ENCODE measurements at places on chromosomes 2 and 18. TPM values are rescaled to one million over a fixed set of nuclear protein-coding genes. Genes with fewer than 3 reads are reported as not detected.
A peak's percentile ranks its signal among the peaks of the same experiment; 100 is the strongest.

Gene SIX3
- total RNA-seq, result not detected

DNA sequence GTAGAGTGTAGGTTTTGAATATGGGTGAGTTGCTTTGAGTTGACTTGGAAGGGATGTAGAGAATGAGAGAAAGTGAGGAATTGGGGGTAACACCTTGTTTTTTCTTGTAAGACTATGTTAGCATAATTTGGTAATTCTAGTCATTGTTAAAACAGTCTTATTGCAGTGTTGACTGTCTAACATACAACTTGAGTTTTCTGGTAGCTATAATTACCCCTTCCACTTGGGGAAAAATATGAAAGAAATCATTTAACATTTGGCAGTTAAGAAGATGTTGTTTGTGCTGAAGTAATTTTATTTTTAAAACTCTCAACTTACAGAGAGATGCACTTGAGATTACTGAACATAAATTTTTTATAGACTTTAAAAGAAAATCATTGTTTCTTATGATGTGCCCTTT lies 108.2 kb downstream of the COMMD1 start:
- DNase-seq, result no peak

Gene TMEM247
- not detected for total RNA-seq

Gene BOLL
- not detected for total RNA-seq

DNA sequence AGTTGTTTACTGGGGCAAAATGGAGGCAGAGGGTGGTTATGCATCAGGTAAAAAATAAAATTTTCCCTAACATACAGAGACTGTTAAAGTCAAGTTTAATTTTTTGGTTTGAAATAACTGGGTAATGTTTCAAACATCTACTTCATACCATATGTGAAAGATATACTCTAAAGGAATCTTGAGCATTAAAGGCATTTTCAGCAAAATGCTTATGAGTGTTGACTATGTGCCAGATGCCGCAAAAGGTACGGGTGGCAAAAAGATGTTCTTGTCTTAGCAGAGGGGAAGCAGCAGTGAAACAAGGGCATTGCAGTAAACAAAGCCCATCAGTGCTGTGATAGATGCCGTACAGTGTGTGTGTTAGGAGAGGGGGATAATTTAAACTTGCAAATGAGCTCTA lies 263.1 kb upstream of the ID2 start:
- DNase-seq, result no peak

DNA sequence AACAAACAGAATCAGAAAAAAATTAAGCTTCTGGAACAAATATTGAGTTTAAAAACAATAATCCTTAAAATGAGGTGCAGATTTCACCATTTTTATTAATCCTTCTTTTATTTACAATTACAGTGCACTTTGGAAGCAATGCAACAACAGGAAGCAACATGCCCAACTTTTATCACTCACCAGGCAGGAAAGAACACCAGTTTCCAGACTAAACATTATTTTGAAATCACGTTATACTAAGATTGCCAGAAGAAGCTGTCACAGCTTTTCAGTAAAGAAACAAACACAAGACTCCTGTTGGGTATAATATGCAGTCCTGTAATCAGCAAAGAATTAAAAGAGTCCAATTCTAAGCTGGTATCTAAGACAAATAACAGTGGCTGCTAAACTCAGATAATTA lies 137.9 kb upstream of the ZC3H15 start:
- no peak for DNase-seq

DNA sequence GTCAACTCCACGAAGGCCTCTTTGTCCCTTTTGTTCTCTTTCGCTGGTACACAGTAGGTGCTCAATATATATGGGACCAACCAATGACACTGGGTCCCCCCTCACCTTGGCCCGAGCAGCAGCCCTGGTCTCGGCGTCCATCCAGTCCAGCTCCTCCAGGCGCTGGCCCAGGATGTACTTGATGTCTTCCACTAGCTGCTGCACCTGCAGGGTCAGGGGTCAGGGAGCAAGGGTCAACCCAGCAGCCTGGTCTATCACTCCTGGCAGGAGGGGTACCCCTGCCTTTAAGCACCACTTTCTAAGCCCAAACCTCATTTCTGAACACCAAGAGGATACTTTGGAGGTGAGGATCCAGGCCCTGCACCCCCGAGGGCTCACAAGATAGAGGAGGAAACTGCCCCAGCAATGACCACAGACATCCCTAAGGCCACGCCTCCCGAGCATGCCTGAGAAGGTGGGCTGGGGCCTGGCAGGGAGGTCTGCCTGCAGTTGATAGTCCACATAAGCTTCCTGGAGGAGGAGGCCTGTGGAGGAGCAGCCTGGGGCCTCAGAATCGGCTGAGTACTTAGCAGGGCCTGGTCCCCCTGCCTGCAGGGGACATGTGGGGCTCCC lies 4.2 kb downstream of the ECEL1 start:
- DNase-seq, result peak; percentile 15

DNA sequence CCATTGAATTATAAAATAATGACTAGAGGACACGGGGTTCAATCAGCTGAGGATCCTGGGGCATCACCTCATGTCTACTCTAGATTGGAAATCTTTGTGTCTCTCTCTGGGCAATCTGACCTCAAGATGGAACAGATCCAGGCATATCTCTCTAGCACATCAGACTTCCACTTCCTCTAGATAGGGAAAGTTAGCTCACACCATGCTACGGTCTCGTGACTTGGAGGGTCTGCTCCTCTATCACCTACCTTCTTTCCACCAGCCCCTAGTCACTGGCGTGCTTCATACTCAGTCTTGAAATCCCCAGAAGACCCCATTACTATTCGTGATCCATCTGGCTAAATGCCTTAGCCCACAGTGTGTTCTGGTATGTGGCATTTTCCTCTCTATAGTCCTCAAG lies 148.8 kb downstream of the ANKRD44 start:
- DNase-seq, result no peak

- DNase-seq, result no peak
Observed at GRCh38 chr18:36454848-36455458, 157.4 kb downstream of the FHOD3 start.

Gene FAM237A
- total RNA-seq, result not detected

GRCh38 chr2:43212931-43213330 lies 13.5 kb downstream of the ZFP36L2 start:
- DNase-seq, result peak; percentile 53

GRCh38 chr18:12839526-12840196 lies 44.4 kb downstream of the PTPN2 start:
- DNase-seq, result no peak

- no peak for DNase-seq
Observed at GRCh38 chr2:118442046-118442445, 353.8 kb downstream of the INSIG2 start.

Gene SLC4A5
- total RNA-seq, result 1.2 TPM

Gene WNT6
- 1.8 TPM for total RNA-seq

DNA sequence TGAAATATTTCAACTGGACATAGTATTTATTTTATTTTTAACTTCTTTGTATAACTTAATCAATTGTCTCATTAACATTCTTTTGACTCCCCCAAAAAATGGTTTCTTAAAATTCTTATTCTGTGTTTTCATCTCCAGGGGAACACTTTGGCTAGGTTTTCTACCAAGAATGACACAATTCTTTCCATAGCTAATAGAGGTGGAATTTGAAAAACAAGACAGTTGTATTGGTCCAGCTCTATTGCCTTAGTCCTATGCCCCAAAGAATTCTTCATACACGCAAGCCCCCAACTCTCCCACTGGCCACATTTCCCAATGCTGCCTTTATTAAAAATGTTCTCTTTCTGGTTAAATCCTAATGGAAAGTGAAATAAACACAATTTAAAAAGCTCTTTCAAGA lies 104.7 kb upstream of the PKDCC start:
- DNase-seq, result no peak

Gene SP5
- total RNA-seq, result not detected

DNA sequence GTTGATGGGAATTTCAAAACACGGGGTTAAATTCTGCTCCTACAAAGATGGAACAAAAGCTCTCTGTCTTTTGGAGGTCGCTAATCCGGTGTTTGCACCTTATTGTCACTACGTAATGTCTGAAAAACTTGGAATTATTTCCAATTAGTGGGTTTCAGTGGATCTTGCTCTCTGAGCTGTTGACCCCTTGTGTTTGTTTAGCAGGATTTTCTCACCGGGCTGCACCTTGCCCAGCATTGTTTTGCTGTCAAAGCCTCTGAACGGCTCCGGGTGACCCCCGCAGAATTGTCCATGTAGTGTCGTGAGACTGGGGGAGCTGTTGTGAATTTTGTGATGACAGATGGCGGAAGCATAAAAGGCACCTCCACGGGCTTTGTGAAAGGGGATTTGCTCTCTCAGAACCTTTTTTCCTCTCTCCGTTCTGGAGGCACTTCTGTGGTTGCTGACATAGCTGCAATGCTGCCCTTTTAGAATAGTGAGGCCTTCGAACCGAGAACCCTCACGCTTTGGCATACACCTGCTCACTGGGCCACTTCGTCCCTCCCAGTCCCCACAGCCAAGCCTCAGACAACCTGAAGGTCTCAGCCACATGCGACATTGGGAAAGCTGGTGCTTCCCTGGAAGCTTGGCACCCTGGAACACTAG lies 129.4 kb downstream of the ACOXL start:
- DNase-seq, result no peak

DNA sequence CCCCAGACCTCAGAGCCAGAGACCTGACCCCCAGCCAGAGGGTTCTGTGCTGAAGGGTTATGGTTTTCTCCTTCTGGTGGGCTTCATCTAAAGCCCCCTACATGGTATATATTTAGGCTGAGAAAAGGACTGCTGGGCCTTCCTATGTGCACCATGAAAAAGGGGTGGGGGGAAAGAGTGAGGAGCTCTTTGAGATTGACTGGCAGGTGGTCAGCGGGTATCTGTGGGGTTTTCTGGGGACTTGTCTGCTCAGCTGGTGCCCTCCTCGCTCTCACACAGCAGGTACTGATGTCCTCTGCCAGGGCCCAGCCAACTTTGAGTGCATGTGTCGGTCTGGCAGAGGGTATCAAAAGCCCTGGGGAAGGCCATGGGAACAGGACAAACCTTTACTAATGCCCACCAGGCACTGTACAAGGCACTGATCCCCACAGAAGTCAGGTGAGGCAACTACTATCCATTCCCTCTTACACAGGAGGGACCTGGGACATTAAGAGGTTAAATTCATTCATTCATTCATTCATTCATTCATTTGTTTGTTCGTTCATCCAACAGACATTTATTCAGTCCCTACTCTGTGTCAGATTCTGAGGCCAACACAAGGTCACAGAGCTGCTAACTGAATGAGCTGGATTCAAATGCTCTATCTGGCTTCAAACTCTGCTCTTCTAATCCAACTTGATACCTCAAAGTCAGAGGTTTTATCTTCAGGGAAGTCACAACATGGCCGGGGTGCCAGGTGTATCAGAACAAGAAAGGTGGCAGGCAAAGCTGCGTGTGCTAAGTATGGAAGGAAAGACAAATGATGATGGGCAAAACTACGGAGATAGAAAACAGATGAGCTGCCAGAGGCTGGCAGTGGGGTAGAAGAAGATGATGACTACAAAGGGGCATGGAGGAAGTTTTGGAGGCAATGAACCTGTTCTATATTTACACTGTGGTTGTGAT lies 44.6 kb downstream of the REEP1 start:
- no peak for DNase-seq

GRCh38 chr18:48126240-48126639 lies 195.8 kb upstream of the SMAD2 start:
- no peak for DNase-seq

DNA sequence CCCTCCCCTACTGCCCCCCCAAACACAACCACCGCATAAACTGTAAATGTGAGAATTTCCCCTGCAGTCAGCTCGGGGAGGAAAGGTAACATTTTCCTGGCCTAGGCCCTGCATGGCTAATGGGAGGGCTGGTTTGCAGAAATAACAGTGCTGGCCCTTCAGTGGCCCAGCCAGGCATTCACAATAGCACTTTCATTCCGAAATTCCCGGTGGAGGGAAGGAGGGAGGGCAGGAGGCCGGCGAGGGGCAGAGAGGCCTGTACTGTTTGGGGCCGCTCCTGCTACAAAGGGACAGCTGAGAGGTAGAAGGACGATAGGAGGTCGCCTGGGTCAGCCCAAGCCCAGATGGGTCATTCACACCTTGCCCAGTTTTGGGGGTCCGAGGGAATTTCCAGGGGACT lies 11.3 kb downstream of the CYP26B1 start:
- no peak for DNase-seq

GRCh38 chr2:74865770-74866674 lies 32.1 kb downstream of the HK2 start:
- DNase-seq, result no peak

DNA sequence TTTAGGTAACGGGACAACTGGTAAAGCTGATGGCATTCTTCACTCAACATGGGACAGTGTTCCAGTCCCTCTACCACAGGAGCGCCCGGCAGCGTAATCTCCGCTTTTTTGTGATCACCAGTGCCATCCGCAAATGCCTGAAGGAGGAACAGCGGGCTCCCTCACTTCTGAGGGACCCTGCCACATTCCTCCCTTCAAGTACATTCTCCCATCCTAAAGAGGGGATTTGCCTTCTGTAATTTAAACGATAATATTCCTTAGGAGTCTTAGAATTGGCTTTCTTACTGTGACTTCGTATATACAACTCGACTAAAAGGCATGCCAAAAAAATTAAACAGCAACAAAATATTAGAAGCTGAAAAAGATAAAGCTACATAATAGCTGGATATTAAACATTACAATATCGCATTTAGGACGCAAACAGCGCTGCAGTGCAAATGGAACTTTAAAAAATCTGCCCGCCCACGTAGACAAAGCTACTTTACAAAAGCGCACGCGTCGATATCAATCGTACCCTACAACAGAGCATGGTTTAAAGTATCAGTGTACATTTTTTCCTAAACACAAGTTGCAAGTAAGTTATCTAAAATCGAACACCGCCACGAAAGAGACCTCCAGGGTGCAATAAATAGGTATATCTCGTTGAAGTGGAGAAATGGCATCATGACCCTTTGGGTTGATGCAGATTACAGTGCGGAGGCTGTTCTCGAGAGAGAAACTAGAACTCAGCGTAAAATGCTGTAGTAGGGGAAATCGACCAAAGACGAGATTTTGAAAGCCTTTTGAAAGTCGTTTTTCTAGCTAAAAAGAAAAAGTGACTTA lies 2.3 kb upstream of the VSNL1 start:
- DNase-seq, result no peak

Gene ACMSD
- total RNA-seq, result not detected

DNA sequence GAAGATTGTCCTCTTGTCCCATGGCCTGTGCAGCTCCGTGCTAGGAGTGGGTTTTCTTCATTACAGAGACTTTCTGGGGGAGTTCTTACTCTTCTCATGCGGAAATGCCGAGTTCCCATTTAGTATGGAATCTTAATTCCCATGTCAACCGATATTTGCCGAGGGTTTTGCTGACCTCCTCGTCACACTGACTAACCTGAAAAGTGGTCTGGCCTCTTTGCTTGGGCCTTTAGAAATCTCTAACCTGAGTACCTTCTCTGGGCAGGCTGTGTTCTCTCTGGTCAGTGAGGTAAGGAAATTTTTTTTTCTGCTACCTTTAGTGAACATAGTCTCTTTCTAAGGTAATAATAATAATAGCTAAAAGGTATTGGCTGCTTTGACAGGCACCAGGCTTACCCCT lies 10.9 kb upstream of the EML6 start:
- no peak for DNase-seq

Gene IL1RL2
- total RNA-seq, result 1.4 TPM

Gene UGT1A10
- not detected for total RNA-seq

DNA sequence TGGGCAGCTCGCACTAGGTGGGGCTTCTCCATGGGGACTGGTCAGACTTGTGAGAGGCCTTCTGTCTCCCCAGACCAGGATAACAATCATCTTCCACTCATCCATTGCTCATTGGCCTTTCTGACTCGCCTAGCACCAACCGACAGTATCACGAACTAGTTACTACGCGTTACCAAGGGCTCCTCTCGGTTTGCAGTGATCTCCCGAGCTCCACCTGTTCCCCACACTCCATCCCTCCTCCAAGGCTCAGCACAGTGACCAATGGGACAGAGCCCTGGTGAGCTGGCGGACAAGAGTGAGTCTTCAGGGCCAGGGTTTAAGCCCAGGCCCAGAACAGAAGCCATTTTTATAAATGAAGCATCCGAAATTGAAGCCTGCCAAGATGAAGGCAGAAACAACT lies 42.8 kb upstream of the SMAD7 start:
- DNase-seq, result no peak

Data from left cardiac atrium (tissue), 4 donors.